ENCODE measurements at places on chromosomes 5 and 9.

DNA sequence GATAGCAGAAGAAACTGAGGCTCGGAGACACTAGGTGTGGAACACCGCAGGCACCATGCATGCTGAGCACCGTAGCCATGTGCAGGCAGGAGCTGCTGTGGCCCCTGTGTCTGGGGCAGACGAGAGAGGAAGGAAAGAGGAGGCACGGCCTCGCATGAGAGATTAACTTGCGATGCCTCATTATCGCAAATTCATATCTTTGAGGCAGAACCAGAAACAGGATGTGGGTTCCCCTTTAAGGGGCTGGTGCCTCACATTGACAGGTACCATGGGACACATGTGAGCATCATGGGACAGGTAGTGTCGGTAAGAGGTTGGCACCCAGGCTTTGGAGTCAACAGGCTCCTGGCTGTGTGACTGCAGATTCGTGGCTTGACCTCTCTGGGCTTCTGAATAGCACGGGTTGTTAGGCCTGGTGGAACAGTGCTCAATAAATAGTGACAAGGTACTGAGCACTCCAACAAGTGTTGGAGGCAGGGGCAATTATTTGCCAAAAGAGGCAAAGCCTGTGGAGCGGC lies 40.8 kb downstream of the NAIF1 start:
- no peak for DNase-seq

GRCh38 chr9:116806075-116806474 lies 119.0 kb downstream of the TRIM32 start:
- DNase-seq = no peak

GRCh38 chr5:62431735-62432620 lies 19.4 kb downstream of the IPO11 start:
- no peak for DNase-seq

- no peak for DNase-seq
These were observed 21.6 kb downstream of the BHMT start for GRCh38 chr5:79133121-79133656.

GRCh38 chr5:151085517-151086041 lies 4.7 kb upstream of the TNIP1 start:
- no peak for DNase-seq

GRCh38 chr9:98978231-98978681 lies 34.5 kb downstream of the COL15A1 start:
- DNase-seq = no peak

DNA sequence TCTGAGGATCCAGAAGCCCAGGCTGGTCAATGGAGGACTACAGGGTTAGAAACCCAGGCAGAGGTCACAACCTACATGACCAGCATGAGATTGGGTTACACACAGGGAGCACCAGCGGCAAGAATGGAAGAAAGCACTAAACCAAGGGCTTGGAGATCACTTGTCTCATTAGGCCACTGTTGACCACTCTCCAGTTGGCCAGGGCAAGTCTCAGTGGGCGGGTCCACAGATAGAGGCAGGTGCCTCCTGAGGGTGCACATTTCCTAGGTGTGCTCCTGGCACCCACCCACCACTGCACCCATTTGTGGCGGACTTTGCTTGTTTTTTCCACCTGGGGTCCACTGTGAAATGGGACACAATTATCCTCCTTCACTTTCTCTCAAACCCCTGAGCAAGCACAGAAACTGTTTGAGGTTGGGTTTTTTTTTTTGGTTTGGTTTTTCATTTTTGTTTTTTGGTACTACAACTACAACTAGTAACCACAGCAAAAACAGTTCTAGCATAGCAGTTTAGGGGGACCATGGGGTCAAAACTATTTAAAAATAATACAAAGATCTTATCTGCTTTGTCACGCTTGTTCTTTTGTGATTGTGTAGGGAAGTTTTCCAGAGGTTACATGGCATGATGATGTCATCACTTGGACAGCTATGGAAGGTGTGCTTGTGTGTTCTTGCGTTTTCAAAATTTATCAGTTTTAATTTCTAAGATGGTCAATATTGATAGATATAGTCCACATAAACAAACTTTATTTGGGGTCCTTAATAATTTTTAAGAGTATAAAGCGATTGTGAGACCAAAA lies 6.1 kb downstream of the NPR2 start:
- DNase-seq = no peak

GRCh38 chr9:6644346-6645104 lies 1.0 kb downstream of the GLDC start:
- no peak for DNase-seq

DNA sequence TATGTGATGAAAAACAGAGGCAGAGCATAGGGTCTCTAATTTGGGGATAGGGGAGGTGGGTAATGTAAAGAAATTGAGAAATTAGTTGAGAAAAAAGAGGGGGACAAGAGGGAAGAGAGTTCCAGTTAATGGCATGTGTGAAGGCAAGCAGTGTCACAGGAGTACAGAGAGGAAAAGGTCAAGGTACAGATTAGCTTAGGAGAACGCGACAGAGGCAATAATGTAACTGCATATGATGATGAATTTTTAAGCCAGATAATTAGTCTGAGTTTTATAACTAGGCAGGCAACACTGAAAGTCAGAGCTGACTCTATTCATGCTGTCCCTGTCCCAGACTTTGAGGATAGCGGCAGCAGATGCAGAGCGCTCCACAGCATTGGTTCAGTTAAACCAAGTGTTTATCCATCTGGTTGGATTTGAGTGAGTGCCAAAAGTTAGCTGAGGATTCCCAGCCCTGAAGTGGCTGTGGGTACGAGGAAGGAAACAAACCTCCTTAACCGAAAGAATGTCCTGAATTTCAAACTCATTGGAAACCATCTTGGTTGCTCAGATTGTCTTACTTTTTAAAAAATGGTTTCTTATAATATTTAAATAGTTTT lies 315.2 kb downstream of the ARHGAP26 start:
- DNase-seq = no peak

GRCh38 chr5:159800131-159800840 lies 116.0 kb upstream of the ADRA1B start:
- DNase-seq = no peak

DNA sequence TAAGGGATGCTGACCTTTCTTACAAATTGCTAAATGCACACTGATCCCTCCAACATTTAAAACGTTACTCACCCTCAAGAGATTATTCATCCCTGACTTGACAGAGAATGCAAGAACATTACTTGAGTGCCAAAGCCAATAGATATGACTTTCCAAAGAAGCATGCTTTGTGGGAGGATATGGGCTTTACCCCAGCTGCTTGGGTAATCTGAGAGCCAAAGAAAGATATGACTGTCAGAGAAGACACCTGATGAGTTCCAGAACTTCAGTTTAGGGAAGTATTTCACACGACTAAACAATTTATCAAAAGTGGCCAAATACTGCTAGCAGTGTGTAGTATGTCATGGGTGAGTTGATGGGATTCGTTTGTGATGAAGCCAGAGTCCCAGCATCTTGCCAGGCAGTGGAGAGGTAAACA lies 7.4 kb upstream of the SPDL1 start:
- DNase-seq = no peak

DNA sequence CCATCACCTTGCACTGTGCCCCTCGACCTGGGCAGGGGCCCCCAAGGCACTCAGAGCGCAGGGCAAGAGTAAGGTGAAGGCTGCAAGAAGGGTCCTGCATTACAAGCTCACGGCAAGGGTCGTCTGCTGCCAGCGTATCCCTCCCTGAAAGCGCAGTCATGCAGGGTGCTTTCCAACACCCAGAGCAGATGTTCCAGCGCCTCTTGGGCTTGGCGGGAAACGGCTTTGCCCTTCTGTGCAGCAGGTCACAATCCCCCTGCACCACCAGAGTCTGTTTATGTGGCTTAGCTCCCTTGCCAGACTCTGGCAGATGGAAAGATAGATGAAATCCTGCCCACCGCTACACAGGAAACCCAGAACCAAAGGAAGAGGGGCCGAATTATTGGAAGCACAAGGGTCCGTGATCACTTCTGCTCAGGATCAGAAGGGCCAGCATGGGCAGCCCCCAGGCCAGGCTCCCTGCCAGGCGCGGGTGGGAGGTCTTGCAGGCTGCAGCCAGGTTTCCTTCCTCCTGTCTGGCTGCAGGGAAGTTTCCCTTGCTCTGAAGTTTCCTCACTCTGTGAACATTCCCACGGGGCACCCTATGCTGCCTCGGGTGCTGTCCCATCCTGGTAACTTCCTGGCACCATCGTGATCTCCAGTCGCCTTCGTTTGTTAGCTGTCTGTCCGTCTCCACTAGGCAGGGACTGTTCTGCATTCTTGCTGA lies 132.2 kb downstream of the ZNF354C start:
- peak; percentile 68 for DNase-seq
